CD4-positive, alpha-beta T cell treated with Interleukin-17A for 1 hour (primary cell): ENCODE measurements at places on chromosomes 12 and 14.

- DNase-seq = no peak
Observed at GRCh38 chr14:87995500-87996290, 2.7 kb upstream of the GALC start.

DNA sequence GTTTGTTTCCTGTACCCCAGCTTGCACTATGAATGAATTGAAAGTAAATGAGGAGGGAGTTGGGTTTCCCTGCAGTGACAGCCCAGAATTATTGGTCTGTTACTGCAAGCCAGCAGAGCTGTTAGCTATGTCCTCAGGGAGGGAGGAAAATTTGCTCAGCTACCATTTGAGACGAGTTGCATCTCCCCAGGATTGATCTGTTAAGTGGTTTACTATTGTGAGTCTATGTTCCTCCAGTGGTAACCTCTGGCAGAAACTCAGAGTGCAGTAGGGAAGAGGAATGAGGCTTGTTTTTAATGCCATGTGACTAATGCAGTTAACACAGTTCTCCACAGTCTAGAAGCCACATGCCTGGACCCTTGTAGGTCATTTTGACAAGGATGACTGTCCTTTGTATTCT is 173.9 kb downstream of the SLC15A4 start:
- no peak for DNase-seq

GRCh38 chr14:65877624-65878023 is 465.1 kb downstream of the FUT8 start:
- DNase-seq = no peak

DNA sequence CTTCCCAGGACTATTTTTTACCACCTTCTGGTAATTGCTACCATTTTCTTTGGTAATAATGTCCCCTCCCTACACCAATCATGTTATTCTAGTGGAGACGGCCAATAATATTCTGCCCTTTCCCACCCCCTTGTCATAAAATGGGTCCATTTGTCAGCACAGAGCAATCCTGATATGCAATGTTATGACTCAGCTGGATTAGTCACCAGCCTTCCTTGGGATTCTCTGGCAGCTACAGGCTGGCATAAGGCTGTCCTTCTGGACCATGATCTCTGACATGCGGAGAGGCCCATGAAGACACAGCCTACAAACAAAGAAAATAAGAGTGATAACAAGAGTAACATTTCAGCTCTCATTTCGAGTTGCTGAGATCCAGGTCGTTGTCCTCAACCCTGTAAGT is 222.0 kb upstream of the CPNE8 start:
- DNase-seq = no peak

DNA sequence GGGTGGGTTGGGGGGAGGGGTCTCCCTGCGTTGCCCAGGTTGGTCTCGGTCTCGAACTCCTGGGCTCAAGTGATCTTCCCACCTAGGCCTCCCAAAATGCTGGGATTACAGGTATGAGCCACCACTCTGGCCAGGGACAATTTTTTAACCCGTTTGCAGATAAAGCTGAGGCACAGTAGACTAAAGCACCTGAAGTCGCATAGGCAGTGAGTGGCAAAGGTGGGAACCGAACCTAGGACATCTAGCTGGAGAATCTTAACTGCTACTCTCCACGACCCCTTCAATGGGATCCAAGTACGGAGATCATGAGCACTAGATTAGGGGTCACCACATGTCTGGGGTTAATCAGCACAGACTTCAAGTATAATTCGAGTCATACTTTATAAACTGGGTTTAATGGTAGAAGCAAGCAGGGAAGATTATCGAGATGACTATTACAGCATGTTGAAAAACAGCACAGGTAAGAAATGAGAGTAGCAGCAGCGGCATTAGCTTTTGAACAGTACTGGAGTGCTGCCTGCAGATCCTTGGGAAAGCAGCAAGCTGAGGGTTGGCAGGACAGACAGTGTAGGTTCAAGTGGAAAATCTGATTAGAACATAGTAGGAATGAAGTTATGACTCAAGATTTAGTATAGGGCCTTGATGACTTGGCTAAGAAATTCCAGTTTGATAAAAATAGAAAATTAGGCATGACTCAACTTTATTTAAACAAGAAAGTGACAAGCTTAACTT is 23.9 kb downstream of the NID2 start:
- no peak for DNase-seq
